ENCODE measurements at places on chromosomes 2 and 18.

GRCh38 chr2:48059975-48060374, 153.7 kb upstream of the FBXO11 start:
- DNase-seq: no peak

DNA sequence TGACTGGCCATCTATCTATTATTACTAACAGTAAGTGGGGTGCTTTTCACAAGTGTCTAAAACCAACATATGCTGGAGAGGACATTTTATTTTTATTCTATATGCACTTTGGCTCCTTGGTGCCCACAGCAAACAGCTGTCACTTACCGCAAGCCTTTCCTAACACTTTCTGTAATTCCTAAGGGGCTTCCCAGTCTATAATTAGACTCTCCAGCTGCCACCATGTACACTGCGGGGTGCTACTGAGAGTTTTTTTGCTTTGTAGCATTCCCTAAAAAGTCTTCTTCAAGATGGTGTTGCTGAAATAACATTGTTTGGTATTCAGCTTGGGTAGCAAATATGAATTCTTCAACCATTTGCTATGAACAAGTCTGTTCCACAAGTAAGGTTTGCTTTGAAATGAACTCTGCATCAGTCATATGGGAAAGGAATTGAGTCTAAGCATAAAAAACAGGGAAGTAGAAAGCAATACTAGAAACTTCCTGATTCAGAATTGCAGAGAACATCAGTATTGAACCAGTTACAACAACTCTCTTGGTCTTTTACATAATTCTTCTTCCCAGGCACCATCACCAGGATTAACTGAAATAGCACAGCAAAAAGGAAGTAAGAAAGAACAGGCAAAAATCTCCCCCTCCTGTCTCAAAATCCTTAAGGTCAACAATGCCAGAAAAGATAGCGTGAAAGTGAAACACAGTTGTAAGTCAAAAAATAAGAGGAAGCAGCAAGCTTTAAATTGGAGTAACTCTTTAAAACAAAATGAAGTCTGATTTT, 28.6 kb downstream of the EPB41L3 start:
- DNase-seq: no peak

GRCh38 chr2:221467610-221468009, 104.5 kb downstream of the EPHA4 start:
- DNase-seq: peak; percentile 13

GRCh38 chr2:237351796-237352195, 62.2 kb downstream of the COL6A3 start:
- DNase-seq: no peak

DNA sequence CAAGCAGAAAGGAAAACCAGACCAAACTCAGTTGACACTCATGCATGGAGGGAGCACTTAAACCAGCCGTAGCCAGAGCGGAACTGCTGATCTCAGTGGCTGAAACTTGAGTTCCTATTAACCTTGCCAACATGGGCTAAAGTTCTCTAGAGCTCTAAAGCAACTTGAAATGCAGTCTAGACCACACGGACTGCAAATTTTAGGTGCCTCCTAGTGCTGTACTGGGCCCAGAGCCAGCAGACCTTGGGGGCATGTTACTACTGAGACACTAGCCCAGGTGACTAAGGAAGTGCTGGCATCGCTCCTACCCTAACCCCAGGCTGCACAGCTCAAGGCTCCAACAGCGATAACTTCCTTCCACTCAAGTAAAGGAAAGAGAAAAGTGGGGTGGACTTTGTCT, 236.5 kb downstream of the AKAIN1 start:
- no peak for DNase-seq

- no peak for DNase-seq
These were observed 6.7 kb upstream of the RBM45 start for GRCh38 chr2:178105566-178105965.

DNA sequence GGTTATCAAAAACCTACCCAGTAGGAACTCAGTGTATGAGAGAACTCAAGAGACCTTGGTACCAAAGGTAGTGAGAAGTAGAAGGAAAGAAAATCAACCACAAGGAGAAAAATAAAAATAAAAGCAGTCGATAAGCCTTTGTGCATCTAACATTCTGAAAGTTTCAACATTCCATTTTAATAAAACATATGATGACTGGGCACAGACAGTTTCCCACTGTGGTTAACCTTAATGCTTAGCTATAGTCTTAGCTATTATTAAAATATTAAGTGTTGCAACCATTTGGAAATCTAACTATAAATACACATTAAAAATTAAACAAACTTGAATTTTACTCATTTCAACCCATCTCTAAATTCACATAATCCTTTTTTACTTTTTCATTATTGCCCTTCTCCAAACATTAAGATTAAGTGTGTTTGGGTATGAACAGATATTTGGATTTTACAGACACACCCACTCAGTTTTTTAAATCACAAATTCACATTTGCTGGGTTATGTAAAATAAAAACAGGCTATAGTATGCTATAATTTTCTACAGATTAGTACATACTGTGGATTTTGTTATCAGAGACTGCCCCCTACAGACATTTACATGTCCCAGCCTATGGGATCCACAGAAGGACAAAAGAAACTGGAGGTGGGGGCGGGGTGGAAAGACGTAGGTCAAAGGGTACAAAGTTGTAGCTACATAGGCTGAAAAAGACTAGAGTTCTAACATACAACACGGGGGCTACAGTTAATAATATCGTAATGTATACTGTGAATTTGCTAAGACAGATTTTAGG, 32.8 kb downstream of the SRBD1 start:
- DNase-seq: peak; percentile 45

- no peak for DNase-seq
These were observed 52.2 kb upstream of the NFE2L2 start for GRCh38 chr2:177316756-177317155.

- DNase-seq: no peak
These were observed 32.3 kb downstream of the KLF7 start for GRCh38 chr2:207133458-207133819.

- DNase-seq: peak; percentile 32
These were observed 681.3 kb downstream of the ADCYAP1 start for GRCh38 chr18:1585881-1586488.

DNA sequence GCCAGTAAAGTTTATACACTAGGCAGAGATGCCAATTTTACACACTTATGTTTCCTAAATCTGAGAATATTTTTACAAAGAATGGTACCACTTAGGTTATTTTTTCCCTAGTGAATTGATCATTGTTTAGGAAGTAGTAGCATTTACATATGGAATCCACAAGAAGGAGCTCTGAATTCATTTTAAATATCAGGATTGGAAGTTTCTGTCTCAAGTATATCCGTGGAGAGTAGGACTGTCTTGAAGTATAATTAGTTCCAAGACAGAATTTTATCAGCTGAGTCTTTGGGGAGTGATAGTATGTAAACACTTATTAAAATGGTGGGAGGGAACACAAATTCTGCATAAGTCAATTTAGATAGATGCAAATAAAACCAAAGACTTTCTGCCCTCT, 82.3 kb upstream of the FAM98A start:
- DNase-seq: no peak

DNA sequence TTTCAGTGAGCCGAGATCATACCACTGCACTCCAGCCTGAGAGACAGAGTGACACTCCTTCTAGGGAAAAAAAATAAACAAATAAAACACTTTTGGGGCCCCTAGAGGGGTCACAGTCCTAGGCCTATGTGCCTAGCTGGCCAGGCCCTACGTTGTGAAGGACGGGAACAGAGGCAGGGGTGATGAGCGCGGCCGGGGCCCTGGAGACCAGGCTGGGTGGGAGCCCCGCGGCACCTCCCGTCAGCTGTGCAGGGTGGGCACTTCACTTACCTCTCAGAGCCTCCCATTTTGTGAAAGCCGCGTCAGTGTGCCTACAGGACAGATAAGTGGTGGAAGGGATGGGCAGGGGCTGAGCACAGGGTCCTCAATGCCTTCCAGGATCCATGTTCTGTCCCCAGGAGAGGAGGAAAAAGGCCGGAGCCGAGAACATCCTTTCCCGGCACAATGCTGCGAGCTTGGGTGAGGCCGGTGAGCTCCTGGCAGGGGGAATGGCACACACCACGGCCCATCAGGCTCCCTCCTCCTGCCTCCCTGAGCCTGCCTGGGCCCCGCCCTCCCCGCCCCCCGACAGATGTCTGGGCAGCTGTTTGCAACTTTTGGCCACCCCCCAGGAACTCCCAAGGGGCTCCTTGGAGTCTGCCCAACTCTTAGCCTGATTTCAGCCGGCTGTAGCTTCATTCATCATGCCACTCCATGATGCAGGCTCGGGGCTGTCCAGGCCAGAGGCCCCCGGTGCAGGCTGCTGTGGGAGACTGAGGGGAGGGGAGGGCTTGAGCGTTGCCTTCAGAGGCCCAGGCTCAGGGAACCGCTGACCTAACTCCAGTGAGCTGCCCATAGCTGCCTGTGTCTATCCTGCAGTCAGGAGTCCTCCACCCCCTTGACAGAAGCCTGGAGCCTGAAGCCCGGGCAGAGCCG, 196.5 kb downstream of the TFCP2L1 start:
- no peak for DNase-seq

GRCh38 chr2:26612522-26613240, 28.5 kb downstream of the CIB4 start:
- no peak for DNase-seq

DNA sequence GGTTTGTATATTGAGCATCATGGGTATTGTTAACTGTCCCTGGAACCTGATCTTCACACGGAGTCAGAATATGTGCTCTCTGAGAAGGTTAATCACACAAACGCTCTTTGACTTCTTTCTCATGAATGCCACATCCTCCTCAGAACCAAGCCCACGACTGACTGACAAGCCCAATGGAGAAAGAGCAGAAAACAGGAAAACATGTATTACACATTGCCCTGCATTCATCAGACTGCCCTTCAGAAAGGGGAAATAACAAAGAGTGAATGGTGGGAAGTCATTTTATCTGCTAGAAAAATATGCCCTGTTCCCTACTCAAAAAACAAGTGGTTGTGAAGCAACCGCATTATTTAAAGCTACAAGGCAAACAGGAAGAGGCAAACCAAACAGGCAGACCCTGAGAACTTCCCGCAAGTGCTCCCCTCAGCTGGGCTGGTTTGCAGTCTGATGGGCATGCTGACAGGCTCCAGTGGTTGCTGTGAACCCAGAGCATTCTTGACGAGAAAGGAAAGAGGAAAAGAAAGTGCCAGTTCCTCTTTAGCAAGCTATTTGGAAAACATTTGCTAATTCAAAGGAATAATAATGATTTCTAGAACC, 172.9 kb upstream of the SETBP1 start:
- no peak for DNase-seq

DNA sequence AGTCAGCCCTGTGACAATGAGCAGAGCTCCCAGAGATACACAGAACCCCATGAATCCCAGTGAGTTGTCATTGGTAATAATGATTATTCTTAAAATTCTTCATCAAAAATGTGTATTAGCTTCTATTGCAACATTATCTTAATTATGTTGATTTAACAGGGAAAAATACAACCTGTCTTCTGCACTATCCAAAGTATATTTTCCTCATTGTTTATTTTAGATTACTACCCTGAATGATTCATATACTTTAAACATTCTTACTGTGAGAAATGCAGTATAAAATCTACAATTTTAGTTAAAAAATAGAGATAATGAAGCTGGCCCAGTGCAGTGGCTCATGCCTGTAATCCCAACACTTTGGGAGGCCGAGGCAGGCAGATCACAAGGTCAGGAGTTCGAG, 125.2 kb upstream of the LYPD1 start:
- DNase-seq: no peak

DNA sequence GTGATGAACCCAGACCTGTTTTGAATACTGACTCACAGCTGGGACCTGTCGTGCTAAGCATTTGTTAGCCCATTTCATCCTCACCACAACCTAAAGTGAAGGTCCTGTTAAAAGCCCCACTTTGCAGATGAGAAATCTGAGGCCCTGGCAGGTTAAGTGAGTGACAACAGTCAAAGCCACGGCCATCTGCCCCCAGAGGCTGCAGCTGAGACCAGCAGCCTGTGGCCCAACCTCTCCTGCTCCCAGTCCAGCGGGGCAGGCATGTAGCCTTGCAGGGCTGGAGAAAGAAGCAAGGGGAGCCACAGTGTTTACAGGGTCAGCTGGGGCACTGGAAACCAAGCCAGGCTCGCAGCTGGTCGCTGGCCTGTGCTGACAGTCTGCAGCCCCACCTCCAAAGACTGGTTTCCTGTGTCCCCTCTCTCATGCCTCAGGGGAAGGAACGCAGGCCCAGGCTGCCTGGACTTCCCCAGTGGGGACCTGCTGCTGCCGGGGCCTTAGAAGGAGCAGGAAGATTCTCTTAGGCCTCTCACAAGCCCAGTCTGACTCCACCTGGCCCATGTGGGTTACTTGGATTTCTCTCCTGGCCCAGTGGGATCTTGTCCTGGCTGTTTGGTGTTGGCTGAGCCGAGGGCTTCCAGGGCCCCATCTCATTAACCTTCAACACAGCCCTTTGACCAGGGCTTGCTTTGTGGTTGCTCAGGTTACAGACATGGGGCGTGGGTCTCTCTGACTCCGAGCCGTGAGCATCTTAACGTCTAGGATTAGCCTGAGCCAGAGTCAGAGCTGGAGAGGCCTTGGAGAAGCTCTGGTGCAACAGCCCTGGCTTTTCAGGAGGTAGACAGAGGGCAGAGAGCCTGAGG, 1.7 kb downstream of the INPP5D start:
- peak; percentile 60 for DNase-seq
